Left colon (tissue), 2 donors: ENCODE measurements at places on chromosomes 6 and 20.

DNA sequence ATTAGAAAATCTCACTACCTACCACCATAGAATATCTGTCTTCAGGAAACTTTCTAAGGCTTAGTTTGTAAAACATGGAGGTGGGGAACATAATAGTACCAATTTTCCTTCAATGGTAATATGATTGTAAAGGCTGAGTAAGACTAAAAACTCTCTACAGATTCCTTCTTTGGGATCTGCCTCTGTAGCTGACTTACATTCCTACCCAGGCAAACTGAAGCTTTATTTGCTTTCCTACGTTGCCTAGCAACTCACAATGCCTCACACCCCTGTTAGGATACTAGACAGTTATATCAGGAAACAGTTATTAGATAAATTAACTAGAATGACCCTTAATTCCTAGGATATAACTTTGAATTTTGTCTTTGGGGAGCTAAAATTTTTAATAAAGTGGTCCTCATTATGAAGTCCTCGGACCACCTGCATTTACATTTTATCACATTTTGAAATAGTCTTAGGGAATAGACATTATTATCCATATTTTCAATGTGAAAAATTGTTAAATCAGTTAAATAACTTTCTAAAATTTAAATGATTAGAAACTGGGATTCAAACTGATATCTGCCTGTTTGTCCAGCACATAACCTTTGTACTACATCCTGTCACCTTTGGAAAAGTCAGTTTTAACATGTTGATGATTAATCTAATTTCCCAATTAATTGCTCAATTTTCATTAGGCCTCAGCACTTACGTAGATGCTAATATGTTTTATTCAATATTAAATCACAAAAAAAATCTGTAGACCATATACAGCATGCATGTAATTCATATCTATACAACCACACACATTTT, 591.4 kb downstream of the RNF144B start:
- no peak for DNase-seq

- DNase-seq, result no peak
Observed at GRCh38 chr6:43924222-43924702, 154.3 kb downstream of the VEGFA start.

GRCh38 chr6:42341771-42342553, 109.8 kb downstream of the TRERF1 start:
- DNase-seq, result no peak

DNA sequence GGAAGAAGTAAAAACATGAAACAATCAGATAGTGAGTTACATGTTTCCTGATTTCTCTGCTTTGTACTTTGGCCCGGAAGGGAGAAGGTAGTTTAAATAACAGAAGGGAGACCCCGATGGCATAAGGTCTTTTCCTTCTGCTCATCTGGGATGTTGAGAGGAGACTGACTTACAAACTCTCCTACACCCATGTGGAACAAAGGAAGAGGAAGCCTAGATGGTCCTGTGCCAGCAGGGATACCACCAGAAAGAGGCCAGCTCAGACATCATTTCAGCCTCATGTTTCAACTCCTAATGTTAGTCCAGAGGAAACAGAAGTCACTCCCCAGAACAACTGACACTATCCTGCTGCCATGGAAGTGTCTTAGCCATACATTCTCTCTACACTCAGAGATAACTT, 250.7 kb upstream of the NOX3 start:
- DNase-seq, result no peak

DNA sequence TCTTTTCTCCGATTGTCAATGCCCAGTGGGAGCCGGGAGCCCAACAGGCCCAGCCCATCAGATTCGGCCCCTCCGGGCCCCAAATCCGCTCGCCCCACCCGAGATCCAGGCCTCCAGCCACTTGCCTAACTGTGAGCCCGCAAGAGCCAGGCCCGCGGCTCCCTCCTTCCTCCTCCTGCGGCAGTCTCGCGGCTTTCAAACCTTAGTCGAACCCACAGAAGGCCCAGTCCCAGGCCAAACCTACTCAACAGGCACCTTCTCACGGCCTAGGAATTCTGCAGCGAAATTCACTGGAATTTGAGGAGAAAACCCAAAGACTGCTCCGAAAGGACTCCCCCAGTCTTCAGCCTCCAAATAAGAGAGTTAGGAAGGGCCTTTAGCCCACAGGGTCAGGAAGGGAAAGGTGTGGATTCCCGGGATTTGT, 2.8 kb upstream of the TFAP2A start:
- DNase-seq, result no peak

DNA sequence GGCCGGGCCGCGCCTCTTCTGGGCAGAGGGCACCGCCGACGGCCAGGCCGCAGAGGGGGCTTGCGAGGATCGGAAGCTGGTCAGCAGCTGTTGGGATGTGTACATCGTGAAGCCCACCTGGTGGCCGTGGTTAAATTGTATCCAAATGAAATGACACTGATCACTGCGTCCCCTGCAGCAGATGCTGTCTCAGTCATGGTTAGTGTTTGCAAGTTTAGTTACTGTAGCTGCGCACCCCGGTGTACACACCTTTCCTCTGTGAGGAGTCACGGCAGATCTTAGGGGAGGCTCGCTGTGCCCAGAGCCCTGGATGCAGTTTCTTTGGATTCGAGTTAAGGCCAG, 653 bp downstream of the NAA20 start:
- DNase-seq, result no peak

DNA sequence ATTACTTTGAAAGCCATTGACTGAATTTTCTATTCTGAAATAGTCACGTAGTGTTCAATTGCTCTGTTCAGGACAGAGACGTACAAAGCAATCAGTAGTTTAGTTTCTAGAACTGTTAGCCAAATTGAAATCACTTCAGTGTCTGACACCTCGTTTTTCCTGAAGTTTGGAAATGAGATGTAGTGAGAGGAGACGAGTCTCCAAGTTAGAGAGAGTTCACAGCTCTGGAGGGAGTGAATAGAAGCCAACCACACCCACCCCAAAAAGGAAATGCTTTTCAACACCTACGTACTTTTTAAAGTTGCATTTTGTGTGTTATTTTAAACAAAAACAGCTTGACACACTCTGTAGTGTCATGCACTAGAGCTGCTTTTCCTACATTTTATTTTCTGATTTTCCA, 296.0 kb downstream of the ADGRG6 start:
- no peak for DNase-seq

DNA sequence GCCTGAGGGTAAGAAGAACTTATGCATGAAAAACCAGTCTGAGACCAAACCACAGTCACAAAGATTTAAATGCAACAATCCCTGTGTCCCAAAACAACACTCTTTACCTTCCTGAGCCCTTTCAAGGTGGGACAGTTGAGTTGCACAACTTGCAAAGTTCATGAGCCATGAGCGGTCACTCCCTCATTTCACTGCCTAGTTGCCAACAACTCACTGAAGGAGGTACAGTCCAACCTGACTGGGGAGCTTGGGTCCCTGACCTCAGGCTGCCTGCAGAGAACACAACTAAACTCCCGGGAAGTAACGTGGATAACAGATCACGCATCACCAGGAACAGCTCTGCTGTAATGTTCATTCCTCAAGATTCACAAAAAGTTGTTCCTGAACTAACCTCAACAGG, 69.4 kb downstream of the MBOAT1 start:
- no peak for DNase-seq

GRCh38 chr20:43037605-43038309, 151.9 kb downstream of the PTPRT start:
- DNase-seq, result no peak

GRCh38 chr6:74402781-74403180, 706.8 kb downstream of the CD109 start:
- no peak for DNase-seq

- no peak for DNase-seq
Observed at GRCh38 chr20:1857466-1857865, 37.7 kb upstream of the SIRPA start.

GRCh38 chr20:25483431-25484132, 76.1 kb downstream of the GINS1 start:
- no peak for DNase-seq

DNA sequence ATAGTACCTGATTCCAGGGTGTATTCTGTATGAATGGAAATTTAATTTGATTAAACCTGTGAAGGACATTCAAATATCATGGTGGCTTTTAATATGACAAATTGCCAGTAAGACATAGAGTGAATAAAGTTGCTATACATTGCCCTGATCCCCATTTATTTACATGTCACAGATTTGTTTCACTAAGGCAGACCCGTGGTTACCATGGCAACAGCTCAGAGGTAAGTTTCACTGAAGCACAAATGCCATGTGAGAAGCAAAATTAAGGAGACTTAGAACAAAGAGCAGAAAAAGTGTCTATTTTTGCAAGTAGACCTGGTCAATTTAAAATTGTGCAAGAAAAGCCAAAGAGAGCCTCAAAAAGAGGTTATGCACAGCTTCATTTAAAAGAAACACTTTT, 63.7 kb downstream of the PXDC1 start:
- DNase-seq, result no peak

- DNase-seq, result no peak
Observed at GRCh38 chr6:135004399-135004798, 50.2 kb downstream of the HBS1L start.

GRCh38 chr6:106617302-106617701, 12.0 kb downstream of the RTN4IP1 start:
- no peak for DNase-seq

DNA sequence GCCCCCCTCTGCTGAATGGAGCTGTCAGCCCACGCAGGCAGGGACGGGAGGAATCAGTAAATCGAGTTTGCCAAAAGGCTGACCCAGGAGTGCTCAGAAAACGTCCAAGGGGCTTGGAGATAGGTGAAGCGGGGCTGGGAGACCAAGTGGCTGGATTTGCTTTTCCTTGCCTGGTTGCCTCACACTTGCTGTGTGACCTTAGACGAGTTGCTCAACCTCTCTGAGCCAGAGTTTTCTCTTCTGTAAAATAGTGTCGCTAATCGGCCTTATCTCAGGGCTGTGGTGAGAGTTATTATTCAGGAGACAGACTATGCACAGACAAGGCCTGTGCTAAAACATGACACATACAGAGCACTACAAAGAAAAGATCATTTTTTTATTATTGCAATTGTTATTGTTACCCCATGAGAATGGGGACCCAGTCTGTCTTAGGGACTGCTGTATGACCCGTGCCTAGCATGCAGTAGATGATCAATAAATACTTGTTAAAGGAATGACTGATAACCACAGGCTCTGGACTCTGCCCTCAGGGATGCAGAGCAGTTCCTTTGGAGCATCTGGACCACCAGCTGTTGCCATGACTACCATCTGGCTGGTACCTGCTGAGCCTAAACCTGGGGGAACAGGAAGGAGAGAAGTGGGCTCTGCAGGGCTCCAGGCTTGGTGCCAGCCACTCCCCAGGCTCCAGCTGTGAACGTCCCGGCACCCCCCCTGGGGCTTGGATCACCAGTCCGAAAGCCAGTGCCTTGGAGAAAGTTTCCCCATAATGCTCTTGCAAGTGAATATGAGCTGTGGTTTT, 901 bp downstream of the KCNK15 start:
- DNase-seq, result no peak

GRCh38 chr6:170459451-170459850, 93.7 kb downstream of the PSMB1 start:
- peak; percentile 30 for DNase-seq
